A549 treated with CORT108297 at 1 μM for 4 hours (cell line): ENCODE measurements at places on chromosomes 6 and 20. TPM values are rescaled to one million over a fixed set of nuclear protein-coding genes. Genes with fewer than 3 reads are reported as not detected.

Gene NCOA7
- total RNA-seq = 15.6 to 26.4 TPM (median 22.1 TPM) in 5 replicates

Gene DOK5
- total RNA-seq = 0.05 to 0.15 TPM (median 0.09 TPM) in 3 of 5 replicates, not detected in the others

Gene IPCEF1
- total RNA-seq = 0.05 to 0.16 TPM (median 0.13 TPM) in 4 of 5 replicates, not detected in the other

Gene PHACTR1
- 0.04 to 0.08 TPM in 2 of 5 replicates, not detected in the others for total RNA-seq

Gene ZNF831
- total RNA-seq = not detected in 5 replicates

Gene BTNL2
- not detected in 5 replicates for total RNA-seq

Gene LHFPL5
- 0.20 to 0.23 TPM in 2 of 5 replicates, not detected in the others for total RNA-seq

Gene HCRTR2
- total RNA-seq = not detected in 5 replicates

Gene GCNT2
- total RNA-seq = 5.8 to 8.5 TPM (median 6.4 TPM) in 5 replicates

Gene TNNC2
- 0.13 to 0.35 TPM (median 0.24 TPM) in 3 of 5 replicates, not detected in the others for total RNA-seq

Gene DBNDD2
- total RNA-seq = 22.6 to 29.6 TPM (median 26.6 TPM) in 5 replicates

Gene FOXS1
- total RNA-seq = 0.20 to 1.3 TPM (median 0.64 TPM) in 5 replicates

Gene PCNA
- total RNA-seq = 396 to 435 TPM (median 412 TPM) in 5 replicates

Gene CHD6
- 6.0 to 11.8 TPM (median 9.0 TPM) in 5 replicates for total RNA-seq

Gene PKIG
- 33.3 to 39.2 TPM (median 38.9 TPM) in 5 replicates for total RNA-seq

Gene RSPO3
- 85.2 to 115 TPM (median 91.8 TPM) in 5 replicates for total RNA-seq

Gene LPA
- total RNA-seq = 0.01 to 0.06 TPM (median 0.02 TPM) in 3 of 5 replicates, not detected in the others

Gene WFDC5
- total RNA-seq = not detected in 5 replicates

Gene SLC17A9
- total RNA-seq = 0.03 to 0.13 TPM (median 0.08 TPM) in 4 of 5 replicates, not detected in the other

Gene LY6G6C
- 0.09 to 0.12 TPM (median 0.10 TPM) in 3 of 5 replicates, not detected in the others for total RNA-seq

Gene VGLL2
- not detected in 5 replicates for total RNA-seq

Gene DLK2
- 3.5 to 8.2 TPM (median 7.0 TPM) in 5 replicates for total RNA-seq

Gene SYTL3
- total RNA-seq = 0.98 to 1.4 TPM (median 1.1 TPM) in 5 replicates

Gene C6orf58
- 0.13 to 0.24 TPM (median 0.15 TPM) in 5 replicates for total RNA-seq

Gene DNAAF9
- total RNA-seq = 4.5 to 6.2 TPM (median 5.1 TPM) in 5 replicates

Gene FOXQ1
- total RNA-seq = 2.5 to 5.2 TPM (median 5.1 TPM) in 5 replicates

Gene XKR7
- total RNA-seq = 0.02 TPM in 1 of 5 replicates, not detected in the others

Gene EFCAB8
- not detected in 5 replicates for total RNA-seq

Gene TRIM10
- 0.02 TPM in 1 of 5 replicates, not detected in the others for total RNA-seq

Gene HLA-DMA
- 2.4 to 3.6 TPM (median 2.7 TPM) in 5 replicates for total RNA-seq

Gene NHLRC1
- total RNA-seq = 1.4 to 2.3 TPM (median 1.9 TPM) in 5 replicates

Gene SOX12
- total RNA-seq = 18.4 to 29.9 TPM (median 29.6 TPM) in 5 replicates

Gene MRAP2
- total RNA-seq = 1.2 to 1.8 TPM (median 1.3 TPM) in 5 replicates

Gene BCAS1
- 0.45 to 0.65 TPM (median 0.60 TPM) in 5 replicates for total RNA-seq

Gene ULBP1
- 0.74 to 1.1 TPM (median 1.0 TPM) in 5 replicates for total RNA-seq

Gene MYO6
- 6.7 to 8.9 TPM (median 7.3 TPM) in 5 replicates for total RNA-seq

Gene CABLES2
- total RNA-seq = 3.8 to 5.8 TPM (median 5.0 TPM) in 5 replicates

Gene ARMH2
- total RNA-seq = not detected in 5 replicates

Gene ATP6V1G2
- total RNA-seq = 0.54 to 1.1 TPM (median 0.67 TPM) in 5 replicates

Gene CTCFL
- total RNA-seq = 0.03 to 0.06 TPM (median 0.06 TPM) in 4 of 5 replicates, not detected in the other

Gene CALHM5
- total RNA-seq = 0.04 to 0.10 TPM (median 0.06 TPM) in 5 replicates

Gene POFUT1
- 37.0 to 47.3 TPM (median 42.1 TPM) in 5 replicates for total RNA-seq

Gene KIF13A
- total RNA-seq = 18.9 to 23.2 TPM (median 20.6 TPM) in 5 replicates

Gene C6orf136
- 10.2 to 14.6 TPM (median 13.1 TPM) in 5 replicates for total RNA-seq

Gene THEMIS
- not detected in 5 replicates for total RNA-seq

Gene PANK2
- 51.5 to 61.3 TPM (median 53.6 TPM) in 5 replicates for total RNA-seq

Gene CFB
- 1.5 to 3.3 TPM (median 2.4 TPM) in 5 replicates for total RNA-seq

Gene CLPSL1
- total RNA-seq = not detected in 5 replicates
